ENCODE measurements at places on chromosomes 16 and 17. TPM values are rescaled to one million over a fixed set of nuclear protein-coding genes. Genes with fewer than 3 reads are reported as not detected.

DNA sequence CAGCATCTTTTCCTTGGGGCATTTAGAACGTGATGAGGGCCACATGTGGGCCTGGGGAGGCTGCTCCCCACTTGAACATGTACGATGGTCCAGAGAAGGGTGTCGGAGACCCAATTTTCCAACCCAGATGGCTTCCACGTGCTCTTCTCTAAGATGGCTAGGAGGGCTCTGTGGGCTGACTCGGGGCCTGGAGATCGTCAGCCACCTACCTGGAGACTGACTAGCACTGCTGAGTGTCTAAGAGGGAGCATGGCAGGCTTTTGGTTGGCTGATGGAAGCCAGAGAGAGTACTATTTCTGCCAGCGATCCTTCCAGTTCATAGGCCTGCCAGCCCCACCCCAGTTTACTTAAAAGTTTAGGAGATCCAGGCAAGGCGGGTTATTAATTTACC is 60.2 kb upstream of the CLEC18A start:
- DNase-seq, result no peak

Gene TEKT3
- 1.4 TPM for polyA plus RNA-seq

DNA sequence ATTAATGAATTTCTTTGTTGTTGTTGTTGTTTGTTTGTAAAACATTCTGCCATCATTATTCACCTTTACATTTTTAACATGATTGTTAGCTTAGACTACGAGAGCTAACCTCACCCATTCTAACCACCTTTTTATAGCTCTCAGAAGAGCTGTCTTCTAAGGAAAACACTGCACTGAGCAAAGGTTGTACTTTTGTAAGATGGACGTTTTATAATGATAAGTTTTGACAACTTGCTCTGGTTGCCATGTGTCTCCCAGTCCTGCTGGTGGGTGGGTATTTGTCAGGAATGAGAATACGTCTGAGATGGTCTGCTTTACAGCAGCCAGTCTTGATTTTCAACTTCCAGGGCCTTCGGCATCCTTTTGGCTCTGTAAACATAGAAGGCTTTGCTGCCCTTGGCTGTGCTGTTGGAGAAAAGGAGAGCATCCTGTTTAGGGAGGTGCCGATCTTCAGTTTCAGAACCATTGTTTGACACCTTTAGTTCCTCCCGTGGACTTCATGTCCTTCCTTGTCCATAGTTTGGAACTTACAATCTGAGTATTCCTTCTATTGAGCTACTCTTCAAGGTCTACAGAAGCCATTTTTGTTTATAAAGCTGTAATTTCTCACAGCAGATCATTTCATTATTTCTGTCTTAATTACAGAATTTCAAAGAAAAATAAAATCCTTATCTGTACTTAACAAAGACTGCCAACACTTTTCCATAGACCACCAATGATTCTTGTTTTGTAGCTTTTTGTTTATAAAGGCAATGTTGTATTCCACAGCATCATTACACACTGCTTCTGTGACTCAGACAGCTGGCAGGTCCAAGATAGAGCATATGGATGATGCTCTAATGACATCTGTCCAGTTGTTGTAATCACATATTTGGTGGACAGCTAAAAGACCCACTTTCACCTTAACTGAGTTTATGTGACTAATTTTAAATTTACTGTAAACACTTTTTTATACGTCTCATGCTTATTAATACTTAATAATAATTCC is 270.1 kb upstream of the TBX2 start:
- DNase-seq, result no peak

Gene TEKT1
- 1.2 TPM for polyA plus RNA-seq

Gene TBC1D3H
- not detected for polyA plus RNA-seq
